Endodermal cell (in vitro differentiated cells): ENCODE measurements at places on chromosomes 2 and 18.

GRCh38 chr2:112141626-112142007, 3.4 kb downstream of the FBLN7 start:
- DNase-seq, result no peak

DNA sequence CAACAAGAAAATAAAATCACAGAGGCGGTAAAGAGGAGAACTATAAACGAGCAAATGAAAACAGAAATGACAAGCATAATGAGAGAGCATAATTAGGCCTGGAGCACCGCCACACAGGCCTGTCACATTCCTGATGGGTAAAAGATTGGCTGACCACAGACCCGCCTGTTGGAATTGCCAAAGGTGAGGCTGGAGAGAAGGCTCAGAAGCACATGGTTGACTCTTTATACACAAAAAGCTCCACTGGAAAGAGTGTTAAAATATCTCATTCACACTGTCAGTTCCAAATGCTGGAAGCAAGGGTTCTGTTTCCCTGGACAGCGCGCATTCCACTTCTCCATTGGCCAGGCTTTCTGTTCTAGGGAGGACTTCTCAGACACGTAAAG, 5.9 kb upstream of the LGALSL start:
- DNase-seq, result no peak

DNA sequence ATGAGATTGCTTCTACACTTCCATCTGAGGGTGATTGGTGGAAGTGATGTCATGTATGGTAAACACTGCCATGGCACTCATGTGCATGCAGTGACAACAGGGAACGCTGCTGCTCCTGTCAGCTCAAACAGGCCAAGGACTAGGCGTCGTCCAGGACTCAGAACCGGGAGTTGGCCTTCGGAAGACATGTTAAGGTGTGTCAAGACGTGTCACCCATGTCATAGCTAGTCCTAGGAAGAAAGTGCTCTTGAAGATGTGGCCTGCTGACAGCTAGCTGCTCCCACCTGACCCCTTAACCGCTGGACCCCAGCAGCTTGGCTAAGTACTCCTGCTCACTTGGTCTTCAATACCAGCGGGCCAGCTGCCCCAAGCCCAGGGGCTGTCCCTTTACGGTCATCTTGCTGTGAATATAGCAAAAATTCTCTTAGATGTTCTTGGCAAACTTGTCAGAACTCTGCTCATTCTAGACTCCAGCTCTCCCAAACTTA, 6.3 kb upstream of the NOSTRIN start:
- no peak for DNase-seq

- DNase-seq, result peak; percentile 57
Measured at GRCh38 chr18:68489013-68489792, 225.7 kb downstream of the TMX3 start.

DNA sequence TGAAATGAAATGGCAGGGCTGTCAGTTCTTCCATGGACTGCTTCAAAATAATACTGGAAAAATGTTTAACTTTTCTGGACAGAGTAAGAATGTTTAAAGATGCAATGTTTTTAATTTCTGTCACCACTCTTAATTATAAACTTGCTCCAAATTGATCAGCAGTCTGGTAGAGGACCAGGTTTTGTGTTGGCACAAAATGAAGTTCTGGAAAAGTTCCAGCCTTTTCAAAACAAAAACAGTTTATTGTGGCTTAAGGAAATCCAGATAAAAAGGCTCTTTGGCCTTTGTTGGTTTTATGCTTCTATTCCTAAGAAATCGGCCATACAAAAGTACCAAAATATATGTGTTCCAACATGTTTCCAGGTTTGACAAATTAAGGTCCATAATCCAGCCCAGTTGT, 48.8 kb downstream of the PTRHD1 start:
- no peak for DNase-seq

- no peak for DNase-seq
Measured at GRCh38 chr2:201093573-201093972, 21.8 kb downstream of the NDUFB3 start.

DNA sequence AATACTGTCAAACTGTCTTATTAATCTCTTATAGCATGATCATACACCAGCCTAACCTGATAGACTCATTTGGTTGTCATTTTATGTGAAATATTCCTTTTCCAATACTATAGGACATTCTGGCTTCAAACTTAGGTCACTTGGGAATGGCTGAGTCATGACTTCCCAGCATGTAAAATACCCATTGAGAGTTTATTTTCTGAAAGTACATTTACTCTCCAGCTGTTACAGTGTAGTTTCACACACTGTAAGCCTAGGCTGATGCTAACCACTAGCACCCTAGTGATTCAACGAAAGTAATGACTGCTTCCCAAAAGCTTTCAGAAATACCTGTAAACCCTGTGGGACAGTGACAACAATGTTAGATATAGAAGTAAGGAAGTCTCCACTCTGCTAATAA, 93.8 kb downstream of the FIGN start:
- no peak for DNase-seq

GRCh38 chr2:104049981-104050380, 803.9 kb upstream of the POU3F3 start:
- no peak for DNase-seq

DNA sequence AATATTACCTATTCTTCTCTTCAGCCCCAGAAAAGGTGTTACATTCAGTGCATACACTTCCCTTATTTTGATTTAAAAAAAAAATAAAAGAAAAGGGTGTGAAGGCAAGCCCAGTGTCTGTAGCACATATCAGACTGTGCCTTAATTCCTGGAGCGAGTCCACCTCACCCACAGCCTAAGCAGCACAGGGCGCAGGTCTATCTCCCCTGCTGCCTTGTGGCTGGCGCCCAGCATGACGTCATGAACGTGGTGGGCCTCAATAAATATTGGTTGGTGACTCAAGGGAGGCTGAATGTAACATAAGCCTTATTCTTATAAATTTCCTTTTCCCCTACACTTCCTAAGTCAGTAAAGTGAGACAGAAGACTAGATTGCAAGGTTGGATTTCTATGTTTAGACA, 26.4 kb downstream of the ST3GAL5 start:
- no peak for DNase-seq

DNA sequence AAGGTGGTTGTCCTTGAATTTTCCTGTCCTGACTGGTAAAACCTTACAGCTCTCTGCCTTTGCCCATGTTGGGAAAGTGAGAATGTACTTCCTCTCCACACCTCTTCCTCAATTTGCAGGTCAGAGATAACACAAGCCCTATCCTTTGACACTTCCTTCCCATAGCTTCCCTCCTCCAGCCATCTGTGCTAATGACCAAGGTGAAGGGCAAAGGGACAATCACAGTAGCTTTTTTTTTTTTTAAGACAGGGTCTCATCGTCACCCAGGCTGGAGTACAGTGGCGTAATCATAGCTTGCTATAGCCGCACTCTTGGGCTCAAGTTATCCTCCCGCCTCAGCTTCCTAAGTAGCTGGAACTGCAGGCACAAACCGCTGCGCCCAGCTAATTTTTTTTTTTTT, 24.3 kb upstream of the STPG4 start:
- no peak for DNase-seq
